Germinal center (tissue), 1 donor: ENCODE measurements at places on chromosomes 2 and 18.

- no peak for DNase-seq
Measured at GRCh38 chr2:64086347-64087082, 57.7 kb downstream of the PELI1 start.

DNA sequence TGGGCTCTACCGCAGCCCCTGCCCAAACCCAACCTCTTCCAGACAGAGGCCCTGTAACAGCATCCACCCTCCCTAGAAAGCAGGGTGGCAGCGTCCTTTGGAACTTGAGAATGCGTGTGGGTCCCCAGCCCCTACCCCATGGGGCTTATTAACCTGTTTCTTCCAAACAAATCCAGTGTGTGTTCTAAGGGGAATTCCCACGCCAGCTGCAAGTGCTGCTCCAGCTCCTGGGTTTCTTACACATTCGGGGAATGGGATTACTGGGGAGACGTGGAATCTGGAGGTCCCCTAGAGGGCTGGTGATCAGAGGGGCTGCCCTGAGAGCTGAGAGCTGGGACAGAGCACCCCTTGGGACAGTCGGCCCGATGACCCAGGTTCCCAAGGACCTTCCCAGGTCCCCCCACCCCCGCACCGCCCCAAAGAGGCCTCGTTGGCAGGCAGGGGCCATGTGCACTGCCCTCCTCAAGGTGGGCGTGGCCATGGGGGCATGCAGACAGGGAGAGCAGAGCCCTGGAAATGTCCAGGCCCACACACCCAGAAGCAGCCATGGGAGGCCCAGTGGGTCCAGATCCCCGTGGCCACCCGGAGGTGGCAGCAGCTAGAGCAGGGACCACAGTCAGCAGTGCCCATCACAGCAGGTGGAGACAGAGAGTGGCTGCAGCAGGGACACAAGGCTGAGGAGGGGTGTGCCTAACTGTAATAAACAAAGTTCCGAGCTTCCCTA lies 18.8 kb upstream of the TEX44 start:
- no peak for DNase-seq

DNA sequence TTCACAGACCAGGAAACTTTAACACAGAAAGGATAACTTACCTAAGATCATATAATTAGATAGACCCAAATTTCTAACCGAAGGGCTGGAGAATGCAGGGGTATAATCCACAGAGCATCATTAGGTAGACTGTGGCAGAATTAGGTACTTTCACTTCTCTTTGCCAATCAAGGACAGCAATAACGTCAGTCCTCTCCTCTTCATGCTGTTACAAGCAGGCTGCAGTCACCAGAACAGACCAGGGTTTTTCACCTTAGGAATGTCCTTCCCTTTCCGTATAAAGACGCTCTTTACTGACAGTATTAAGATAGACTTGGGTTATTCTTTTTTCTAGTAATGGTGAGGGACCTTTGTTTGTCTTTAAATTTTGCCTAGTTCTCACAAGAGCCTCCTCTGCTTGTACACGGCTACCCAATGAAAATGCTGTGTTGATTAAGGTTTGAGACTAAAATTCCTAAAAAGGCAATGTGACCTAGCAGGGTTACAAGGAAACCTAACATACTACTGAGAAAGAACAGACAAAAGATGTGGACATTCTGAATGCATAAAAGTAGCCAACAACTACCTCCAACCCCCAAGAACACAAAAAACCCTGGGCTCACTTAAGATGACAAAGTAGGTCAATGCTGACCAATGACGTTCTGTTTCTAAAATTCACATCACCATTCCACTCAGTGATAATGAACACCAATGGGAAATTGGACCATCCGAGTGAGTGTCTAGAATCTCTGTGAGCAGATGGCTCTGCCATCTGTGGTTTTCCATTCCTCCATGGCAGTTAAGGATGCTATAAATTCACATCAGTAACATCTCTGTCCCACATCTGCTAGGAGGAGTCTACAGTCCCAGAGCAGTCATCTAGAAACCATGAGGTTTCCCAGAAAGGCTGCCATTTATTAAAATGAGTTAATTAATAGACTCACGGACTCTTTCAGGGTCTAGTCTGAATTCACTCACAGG lies 2.1 kb downstream of the PDIA6 start:
- DNase-seq: peak; percentile 75

- no peak for DNase-seq
Measured at GRCh38 chr2:75790121-75790813, 79.6 kb upstream of the GCFC2 start.

DNA sequence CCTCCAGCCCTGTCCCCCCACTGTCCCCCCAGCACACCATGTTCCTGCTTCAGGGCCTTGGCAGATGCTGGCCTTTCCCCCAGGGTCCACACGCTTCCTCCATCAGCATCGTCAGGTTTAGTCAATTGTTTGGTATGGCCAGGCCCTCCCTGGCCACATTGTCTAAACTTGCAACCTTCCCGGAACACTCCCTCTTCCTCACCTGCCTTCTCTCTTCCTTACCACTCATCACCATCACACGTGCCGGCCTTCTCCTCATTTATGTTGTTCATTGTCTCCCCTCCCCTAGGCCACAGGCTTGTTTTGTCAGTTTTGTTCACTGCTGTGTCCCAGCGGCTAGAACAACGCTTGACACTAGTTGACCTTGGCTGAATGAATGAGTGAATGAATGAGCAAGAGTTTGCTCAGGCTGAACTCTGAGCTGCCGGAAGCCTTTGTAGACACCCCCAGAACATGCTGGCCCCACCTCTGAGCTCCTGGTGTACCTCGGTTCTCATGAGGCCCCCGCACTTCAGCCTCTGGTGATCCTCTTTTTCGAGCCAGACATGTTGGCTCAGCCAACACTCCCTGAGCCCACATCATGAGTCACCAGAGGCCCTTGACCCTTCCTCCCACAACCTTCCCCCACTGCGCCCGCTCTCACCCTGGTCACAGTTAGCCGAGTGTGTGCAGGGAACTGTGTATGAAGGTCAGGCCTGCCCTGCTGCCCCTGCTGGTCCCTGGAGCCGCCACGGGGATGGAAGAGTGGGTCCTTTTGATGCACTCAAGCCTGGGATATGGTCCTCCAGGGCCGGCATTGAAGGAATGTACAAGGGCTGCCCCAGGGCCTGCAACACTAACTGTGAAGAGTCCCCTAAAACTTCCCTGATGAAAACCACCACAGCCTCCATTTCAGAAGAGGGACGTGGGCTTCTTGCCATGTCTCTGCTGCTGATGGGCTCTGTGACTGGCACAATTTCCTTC lies 57.5 kb downstream of the HS1BP3 start:
- DNase-seq: no peak

GRCh38 chr2:219461047-219461514 lies 26.4 kb downstream of the SPEG start:
- DNase-seq: no peak

DNA sequence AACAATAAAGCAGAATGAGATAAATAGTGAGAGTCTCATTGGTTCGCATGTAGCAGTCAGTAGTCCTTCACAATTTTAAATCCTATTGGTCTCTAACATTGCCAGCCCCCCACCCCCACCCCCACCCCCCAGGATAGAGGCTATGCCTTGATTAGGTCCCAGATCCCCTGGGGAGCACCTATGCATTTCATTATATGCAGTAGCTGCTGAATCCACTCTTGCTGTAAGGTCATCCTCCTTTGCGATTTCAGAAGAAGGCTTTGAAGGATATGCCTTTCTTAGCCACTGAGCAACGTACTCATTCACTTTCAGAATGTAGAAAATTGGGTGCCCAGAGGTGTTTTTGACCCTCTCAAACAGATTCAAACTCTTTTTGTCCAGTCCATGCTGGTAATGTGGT lies 382.8 kb upstream of the GALNT5 start:
- no peak for DNase-seq

- DNase-seq: no peak
Measured at GRCh38 chr2:137829251-137829650, 135.0 kb upstream of the HNMT start.

DNA sequence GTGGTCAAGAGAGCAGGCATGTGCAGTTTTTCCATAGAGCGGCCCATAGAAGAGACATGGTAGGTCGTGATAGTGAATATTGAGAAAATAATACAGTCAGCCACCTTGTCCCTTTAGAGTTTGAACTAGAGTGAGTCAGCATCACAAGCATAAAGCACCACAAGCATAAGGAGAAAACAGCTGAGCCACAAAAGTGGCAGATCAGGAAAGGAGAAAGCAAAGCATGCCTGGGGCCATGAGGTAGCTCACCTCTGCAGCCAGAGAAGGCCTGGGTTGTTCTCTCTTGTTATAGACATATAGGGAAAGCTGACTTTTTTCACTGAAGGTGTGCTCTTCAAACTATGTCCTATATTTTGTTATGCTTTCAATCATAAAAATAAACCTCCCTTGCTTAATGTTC lies 879.0 kb downstream of the DSC3 start:
- no peak for DNase-seq

DNA sequence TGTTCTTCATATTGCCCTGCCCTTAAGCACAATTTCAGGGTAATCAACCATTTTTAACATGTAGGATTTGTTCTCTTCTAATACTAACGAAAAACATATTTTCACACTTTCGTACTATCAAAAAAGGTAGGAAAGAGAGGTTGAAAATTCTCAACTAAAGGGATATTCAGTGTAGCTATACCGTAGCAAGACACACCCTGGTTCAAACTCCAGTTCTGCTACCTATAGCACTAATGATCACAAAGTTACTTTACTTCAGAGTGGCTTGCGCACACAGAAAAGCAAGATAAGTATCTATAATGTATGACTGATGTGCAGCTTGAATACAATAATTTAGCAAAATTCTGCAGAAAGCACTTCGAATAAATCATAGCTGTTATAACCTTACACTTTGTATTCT lies 125.8 kb upstream of the CD226 start:
- DNase-seq: no peak
